Activated CD4-positive, alpha-beta memory T cell treated with anti-CD3 and anti-CD28 coated beads, Interleukin-2, amount 10 ng/mL, durations not matched to agents 7 days and 5 days (primary cell): ENCODE measurements at places on chromosomes 4 and X.
A peak's percentile ranks its signal among the peaks of the same experiment; 100 is the strongest.

DNA sequence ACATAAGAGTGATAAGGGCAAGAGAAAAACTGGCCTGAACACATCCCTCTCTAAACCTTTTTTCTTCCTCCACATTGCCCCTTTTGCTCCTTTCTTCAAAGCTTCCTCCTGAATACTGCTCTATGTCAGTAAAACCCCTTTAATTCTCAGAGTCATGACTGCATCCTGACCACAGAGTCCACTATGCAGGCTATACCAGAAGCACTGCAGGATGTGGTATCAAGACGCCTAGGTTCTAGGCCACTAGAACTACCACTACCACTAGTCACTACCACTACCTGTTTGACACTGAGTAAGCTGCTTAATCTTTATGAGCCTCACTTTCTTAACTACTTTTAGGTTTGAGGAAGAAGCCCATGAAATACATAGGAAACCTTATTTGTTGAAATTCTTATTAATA, 38.7 kb downstream of the ARHGEF9 start:
- DNase-seq, result peak; percentile 60

DNA sequence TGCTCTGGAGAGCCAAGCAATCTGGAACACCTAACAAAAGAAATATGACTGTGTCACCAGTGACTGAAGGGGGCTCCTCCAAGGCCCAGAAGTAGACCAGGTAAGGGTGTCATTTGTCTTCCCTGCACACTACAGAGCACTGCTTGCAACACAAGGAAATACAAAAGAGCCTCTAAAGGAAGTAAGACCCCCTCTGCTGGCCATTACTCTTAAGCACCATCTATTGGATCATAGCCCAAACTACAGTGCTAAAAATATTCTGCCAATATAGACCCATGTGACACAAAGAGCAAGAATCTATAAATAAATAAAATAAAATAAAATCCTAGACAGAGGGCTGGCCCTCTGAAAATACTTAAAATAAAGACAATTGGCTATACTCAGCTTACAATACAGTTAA, 528.7 kb downstream of the TMA16 start:
- DNase-seq, result no peak

DNA sequence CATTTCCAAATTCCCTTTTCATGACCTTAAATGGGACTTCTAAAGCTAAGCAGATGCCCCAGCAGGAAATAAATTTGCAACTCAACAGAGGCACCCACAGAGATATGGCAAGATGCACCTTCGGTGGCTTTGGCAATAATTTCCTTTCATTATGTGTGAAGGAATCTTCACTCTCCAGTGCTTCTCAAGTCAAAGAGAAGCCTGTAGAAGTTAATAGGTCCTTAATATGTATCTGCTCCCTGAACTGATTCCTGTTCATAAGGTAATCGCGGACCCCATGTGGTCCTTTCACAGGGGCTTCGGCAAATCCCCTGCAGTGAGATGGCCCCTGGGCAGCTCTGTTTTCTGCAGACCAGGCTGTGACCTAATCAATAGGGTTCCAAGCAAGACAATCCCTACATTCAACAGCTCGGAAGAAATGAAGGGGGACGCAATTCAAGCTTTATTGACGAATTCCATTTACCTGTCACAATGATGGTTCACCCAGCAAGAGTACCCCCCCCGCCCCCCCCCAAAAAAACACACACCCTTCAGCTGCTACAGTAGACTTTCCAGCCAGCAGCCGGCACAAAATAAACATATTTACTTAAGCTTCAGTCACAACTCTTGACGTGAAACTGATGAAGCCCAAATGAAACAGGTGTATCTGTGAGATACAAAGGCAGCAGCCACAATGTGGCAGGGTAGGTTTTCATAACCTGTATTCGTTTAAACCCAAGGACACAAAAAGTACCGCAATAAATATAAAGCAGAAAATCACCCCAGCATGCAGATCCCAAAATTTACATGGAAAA, 35.3 kb downstream of the FAT1 start:
- DNase-seq, result no peak

DNA sequence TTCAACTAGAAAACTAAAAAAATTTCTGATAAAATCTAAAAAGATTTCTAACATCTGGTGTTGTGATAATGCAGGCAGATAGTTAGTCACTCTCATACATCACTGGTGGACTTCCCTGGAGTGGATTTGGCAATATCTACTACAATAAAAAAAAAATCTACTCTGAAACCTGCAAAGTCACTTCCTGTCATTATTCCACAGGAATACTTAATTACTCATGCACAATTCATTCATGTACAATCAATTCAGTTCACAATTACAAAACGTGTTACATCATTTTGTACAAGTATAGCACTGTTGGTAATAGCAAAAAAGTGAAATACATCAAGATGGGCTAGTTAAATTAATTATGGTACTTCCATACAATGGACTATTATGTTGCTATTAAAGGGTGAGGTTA, 16.5 kb upstream of the RHOH start:
- DNase-seq, result no peak

DNA sequence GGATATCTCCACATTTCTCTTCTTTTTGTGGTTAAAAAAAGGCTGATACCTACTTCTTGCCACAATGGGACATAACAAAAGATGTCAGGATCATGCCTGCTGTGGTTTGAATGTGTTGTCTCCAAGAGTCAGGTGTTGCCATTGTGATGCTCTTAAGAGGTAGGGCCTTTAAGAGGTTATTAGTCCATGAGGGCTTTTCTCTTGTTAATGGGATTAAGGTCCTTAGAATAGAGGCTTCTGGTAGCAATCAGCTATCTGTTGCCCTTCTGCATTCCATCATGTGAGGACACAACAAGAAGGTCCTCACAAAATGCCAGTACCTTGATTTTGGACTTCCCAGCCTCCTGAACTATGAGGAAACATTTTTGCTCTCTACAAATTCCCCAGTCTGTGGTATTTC, 191.4 kb downstream of the GBA3 start:
- DNase-seq, result no peak
